ENCODE measurements at places on chromosomes 7 and 10.

DNA sequence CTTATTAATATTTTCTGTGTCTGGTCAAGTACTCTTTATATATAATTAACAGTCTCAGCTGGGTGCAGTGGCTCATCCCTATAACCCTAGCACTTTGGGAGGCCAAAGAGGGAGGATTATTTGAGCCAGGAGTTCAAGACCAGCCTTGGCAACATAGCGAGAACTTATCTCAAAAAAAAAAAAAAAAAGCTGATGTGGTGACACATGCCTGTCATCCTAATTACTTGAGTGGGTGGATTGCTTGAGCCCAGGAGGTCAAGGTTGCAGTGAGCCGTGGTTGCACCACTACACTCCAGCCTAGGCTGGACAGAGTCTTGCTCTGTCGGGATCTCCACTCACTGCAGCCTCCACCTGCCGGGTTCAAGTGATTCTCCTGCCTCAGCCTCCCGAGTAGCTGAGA, 6.7 kb upstream of the ELOVL3 start:
- no peak for DNase-seq

DNA sequence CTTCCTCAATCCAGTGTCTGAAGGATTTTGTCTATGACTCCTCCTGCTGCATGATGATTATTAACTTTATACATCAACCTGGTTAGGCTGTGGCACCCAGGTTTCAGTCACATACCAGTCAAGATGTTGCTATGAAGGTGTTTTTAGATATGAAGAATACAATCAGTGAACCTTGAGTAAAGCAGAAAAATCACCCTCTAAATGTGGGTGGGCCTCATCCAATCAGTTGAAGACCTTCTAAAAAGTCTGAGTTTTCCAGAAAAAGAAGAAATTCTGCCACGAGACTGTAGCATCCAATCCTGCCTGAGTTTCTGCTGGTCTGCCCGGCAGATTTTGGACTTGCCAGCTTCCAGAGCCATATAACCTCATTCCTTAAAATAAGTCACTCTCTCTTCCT, 126.1 kb upstream of the FRMD4A start:
- DNase-seq, result no peak

- no peak for DNase-seq
Observed at GRCh38 chr10:8133146-8133545, 78.7 kb downstream of the GATA3 start.

DNA sequence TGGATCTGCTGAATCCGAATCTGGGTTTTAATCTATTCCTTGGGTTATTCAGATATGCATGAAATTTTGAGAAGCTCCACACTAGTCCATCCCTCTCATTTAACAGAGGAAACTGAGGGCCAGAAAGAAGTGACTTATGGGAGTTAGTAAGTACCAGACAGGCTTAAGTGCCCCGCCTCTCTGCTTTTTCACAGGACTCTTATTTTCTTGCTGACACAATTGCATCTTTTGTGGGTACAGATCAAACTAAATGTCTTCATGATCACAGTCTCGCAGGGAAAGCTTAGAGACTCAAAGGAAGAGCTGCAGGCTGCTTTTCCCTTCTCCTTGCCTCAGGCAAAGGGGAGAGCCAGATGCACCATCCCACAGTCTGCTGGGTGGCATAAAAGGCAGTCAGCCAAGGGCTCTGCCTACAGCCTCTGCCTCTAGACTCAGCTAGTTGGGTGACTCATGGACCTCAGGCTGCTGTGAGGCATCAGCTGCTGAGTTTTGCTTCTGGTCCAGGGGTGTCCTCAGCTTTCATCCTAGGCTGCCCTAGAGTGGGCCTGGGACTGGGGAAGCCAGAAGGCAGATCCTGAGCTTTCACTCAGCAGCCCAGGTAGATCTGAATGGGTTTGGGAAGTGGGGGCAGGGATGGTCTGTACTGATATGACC, 11.6 kb downstream of the GOLGA7B start:
- DNase-seq, result no peak

DNA sequence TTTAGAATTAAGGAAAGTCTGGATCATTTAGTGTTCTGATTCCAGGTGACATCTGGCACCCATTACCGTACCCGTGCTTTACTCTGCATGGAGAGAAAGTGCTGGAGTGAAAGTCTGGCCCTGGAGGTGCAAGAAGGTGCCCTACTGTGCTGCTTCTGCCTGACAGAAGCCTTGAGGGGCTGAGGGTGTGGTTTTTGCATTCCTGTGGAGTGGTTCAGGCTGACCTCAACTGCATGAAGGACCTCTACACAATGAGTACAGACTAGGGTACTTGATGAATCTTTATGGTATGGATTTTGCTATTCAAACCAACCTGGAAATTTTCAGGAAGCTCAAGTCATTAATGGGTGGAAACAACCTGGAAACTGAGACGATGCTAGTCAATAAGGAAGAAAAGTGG, 45.1 kb upstream of the GSAP start:
- no peak for DNase-seq

GRCh38 chr7:37476428-37476827, 27.8 kb upstream of the ELMO1 start:
- DNase-seq, result no peak
